NCI-H524 (cell line): ENCODE measurements at places on chromosomes 7 and 10.

DNA sequence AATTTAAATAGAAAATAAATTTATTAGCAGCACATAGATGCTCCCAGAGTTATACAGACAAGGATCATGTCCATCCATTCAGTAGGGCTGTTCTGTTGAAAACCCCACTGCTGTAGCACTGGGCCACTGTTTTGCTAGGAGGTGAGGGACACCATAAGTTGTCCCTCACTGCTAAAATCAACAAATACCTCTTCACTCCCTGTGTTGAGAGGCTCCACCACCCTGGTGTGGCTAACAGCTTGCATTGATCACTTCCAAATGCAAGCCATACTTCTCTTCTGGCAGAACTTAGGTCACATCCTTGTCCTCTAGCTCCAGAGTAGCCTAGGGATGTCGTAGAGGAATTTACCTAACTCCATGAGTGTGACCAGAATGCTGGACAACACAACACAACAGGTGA is 55.4 kb downstream of the MDFIC start:
- no peak for DNase-seq

DNA sequence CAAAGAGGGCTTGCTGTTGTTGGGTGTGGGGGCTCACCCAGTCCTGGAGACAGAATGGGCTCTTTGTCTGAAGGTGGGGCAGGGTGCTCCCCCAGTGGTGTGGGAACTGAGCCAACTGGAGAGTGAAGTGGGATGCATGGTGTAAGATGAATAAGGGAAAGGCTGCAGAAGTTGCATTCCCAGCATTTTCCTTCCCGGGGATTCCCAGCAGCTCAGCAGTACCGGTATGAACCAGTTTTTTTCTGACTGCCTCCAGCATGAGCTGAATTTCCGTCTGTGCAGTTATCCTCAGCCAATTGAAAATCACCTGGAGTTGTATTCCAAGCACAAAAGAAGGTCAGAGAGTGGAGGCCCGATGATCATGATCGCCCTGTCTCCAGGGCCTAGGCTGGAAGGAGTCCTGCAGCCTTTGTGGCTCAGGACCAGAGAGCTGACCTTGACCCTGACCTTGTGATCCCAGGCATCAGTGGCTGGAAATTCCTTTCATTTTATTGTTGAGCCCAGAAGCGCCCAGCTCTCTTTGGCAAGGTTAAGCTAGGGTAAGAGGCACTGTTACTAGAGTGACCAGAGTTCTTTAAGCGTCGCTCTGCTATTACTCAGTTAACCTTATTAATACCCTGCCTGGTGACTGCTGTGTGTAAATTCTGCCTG is 33.4 kb downstream of the OGDH start:
- DNase-seq = no peak

GRCh38 chr7:143284591-143285469 is at the start of gene TMEM139:
TMEM139 (plus strand) TSS chr7:143284958; CDS start chr7:143285958, 1,000 bp downstream.
- no peak for DNase-seq

- DNase-seq = no peak
These were observed 6.1 kb downstream of the DNTT start for GRCh38 chr10:96310321-96310669.

GRCh38 chr10:88216976-88217375 is 353.6 kb downstream of the PTEN start:
- DNase-seq = peak; percentile 39

GRCh38 chr10:61752111-61753011 is 89.6 kb downstream of the CABCOCO1 start:
- no peak for DNase-seq

DNA sequence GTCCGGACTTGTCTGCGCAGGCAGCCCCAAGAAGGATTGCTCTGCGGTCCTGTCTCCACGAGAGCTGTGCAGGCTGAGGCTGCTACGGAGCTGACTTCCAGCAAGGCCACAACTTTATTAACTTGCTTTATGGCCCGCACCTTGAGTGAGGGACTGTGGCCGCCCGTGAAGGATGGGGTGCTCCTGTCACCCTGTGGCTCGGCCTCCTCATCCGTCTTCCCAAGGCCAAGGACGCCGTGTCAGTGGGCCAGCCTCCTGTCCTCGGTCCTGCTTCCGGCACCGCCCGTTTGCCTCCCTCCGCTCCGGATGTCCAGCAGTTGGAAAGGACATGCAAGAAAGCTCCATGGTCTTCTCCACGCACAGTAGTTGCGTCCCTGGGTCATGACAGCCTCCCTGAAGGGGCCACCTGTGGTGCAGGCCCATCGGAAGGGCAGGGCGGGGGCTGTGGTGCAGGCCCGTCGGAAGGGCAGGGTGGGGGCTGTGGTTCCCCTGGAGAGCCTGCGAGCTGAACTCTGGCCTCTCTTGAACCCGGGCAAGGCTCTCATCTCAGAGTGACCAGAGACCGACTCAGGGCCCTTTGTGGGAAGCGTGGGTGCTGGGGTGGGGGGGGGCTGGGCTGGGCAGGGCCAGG is 87.1 kb downstream of the NKX6-2 start:
- DNase-seq = no peak

DNA sequence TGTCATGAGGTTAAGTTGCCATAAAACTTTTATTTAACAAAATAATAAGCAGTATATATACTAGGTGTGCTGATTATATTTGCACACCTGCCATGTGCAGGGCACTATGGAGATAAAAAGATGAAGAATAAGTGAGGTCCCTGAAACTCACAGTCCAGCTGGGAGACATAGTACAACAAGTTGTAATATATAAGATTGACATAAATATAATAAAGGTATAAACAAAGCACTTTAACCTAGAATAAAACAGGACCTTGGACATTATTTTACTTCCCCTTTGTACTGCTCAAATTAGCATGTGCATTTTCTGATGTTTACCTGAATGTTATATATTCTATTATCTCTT is 6.2 kb downstream of the STK17A start:
- DNase-seq = no peak

- DNase-seq = no peak
These were observed 45.2 kb downstream of the PNLIPRP3 start for GRCh38 chr10:116472891-116473290.

GRCh38 chr10:101646364-101646763 is 48.6 kb downstream of the FBXW4 start:
- DNase-seq = no peak

DNA sequence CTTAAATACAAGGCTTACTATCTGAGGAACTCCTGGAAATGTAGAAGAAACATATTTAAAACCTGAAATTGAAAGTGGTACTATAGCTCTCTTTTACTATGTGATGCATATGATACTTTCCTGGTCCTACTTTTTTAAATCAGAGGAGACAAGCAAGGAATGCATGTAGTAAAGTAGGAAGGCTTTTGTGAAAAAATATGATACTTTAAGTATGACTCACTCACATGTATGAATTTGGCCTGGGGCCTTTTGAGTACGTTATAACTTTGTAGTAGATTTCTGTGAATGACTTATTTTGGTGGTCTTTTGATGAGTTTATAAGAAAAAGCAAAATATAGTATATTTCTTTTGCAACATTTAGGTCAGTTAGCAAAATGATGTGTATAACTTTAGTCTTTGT is 53.8 kb downstream of the TAX1BP1 start:
- DNase-seq = no peak

- no peak for DNase-seq
These were observed 62.6 kb upstream of the CACNA2D1 start for GRCh38 chr7:82506208-82506607.

DNA sequence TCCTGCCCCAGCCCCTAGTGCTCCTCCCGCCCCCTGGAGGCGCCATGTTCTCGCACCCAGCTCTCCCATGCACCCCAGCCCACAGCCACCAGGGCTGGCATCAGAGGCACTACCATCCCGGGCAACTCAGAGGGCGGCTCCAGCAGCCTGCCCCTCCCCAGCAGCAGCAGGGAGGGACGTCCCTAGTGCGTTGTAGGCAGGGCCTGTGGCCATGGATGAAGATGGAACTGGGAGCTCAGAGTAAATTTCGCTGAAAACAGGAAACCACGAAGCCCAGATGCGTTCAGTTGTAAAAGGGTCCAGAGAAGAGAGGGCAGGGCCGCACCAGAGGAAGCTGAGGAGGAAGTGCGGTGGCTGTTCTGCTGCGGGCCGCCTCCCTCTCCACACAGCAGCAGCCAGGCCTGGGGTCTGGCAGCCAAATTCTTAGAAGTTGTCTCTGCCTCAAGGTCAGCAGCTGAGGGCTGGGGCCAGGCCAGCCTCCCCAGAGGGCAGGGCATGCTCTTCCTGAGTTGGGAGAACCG is 24.6 kb downstream of the VSIR start:
- DNase-seq = no peak

GRCh38 chr10:44396671-44397191 is 11.8 kb upstream of the CXCL12 start:
- no peak for DNase-seq

- no peak for DNase-seq
These were observed 880 bp downstream of the HERC4 start for GRCh38 chr10:68074031-68074774.

- DNase-seq = no peak
These were observed 94.3 kb downstream of the ZEB1 start for GRCh38 chr10:31413325-31413724.

DNA sequence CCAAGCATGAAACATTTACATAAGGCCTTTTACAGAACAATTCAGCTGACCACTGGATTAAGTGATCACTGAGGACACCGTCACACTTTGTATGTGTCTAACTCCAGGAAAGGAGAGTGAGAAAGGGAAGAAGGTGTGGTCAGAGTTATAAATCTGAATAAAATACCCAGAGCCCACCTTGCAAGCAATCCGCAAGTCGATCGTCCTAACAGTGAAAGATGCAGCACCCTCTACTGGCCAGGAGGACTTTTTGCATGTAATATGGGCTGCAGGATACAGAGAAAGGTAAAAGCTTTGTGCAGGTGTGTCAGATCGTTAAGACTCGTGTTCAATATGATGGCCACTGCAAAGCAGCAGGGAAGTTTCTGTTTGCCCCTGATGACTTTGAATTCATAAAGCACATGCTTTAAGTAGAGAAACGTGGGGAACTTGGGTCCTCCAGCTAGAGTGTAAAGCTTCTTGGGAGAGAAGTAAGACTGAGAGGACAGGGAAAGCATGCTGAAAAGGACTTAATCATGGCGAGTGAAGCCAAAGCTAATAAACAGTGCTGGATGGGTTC is 68.5 kb upstream of the BMPER start:
- DNase-seq = peak; percentile 4

DNA sequence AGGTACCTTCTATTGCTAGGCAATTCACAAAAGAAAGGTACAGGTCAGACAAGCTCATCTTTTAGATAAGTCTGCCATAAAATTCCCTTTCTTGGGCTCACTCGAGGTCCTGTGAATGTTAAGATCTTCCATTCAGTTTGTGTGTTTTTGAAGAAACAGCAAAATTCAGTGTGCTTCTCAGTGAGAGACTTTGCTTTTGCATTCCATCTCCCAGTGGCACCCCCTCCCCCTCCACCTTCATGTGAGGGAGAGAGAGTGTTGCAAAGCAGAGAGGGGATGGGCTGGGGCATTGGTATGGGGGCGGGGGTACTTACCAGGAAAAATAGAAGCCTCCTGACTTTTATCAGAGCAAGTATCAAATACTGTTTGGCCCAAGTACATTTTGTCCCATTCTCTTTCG is 3.8 kb upstream of the TECTB start:
- no peak for DNase-seq

- no peak for DNase-seq
These were observed 9.1 kb downstream of the WDR86 start for GRCh38 chr7:151400626-151401315.

DNA sequence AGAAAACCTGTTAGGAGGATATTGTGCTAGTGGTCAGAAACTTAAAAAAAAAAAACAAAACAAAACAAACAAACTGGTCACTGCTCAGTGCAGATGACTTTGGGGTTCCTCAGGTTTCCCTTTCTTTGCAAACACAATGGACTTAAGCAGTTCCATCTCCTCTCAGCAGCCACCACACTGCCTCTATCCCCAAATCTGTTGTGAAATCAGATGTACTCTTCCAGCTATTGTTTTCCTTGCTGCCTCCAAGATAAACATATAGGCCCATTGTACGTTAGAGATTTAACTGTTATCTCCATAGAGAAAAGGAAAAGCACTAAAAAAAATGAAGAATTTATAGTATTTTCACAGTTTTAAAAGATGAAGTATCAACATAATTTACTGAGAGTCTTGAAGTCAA is 147.1 kb downstream of the MPP7 start:
- DNase-seq = no peak

- no peak for DNase-seq
These were observed 255.8 kb downstream of the TWIST1 start for GRCh38 chr7:18861514-18862118.

GRCh38 chr7:100627238-100627549 is 14.2 kb downstream of the TFR2 start:
- no peak for DNase-seq

GRCh38 chr10:9504227-9504626 is 1449.7 kb downstream of the GATA3 start:
- DNase-seq = no peak

DNA sequence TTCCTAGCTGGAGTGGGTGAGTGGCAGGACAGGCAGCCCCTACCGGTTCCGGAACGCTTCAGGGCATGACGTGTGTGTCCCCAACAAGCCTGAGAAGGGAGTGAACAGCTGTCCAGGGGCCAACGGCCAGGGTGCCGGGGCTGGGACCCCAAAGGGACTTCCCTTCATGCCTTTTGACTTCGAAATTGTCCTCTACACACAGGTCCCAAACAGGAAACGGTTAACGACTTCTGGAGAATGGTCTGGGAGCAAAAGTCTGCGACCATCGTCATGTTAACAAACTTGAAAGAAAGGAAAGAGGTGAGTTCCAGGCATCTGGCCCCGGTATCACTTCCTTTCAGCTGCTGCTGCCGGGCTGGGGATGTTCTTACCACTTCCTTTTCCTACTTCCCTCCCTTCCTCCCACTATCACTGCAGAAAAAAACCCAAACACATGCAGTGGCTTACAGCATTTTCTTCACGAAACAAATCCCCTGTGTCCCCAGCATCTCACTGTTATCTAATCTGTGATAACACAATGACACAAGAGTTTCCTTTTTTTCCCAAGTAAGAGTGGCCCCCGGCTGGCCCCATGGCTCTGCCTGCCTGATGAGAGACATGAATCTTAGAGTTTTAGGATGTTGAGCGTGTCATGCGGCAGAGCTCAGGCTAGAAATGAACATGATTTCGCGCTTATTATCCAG is 63.2 kb downstream of the MKI67 start:
- no peak for DNase-seq

GRCh38 chr7:151012911-151013347 is 11.4 kb downstream of the ATG9B start:
- DNase-seq = no peak

DNA sequence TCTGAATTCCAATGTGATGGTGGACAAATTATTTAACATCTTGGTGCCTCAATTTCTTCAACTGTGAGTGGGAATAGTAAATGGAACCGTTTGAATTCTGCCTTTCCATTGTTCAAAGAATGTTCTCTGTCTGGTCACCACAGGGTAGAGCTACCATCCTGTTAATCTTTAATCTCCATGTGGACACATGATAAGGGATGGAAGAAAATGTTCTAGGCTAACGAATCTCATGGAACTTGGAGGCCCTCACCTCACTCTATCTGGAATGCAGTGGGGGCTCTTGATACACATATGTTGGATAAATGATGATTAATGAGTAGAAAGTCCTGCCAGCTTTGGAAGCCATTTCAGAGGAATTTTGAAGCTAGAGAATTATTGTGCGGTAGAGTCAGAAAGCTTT is 118.5 kb upstream of the HABP2 start:
- DNase-seq = no peak
